Stimulated activated CD4-positive, alpha-beta T cell treated with anti-CD3 and anti-CD28 coated beads, Interleukin-4, amount 100 ng/mL, for 24 hours (primary cell): ENCODE measurements at places on chromosomes 13 and 19.
A peak's percentile ranks its signal among the peaks of the same experiment; 100 is the strongest.

- peak; percentile 49 for DNase-seq
Measured at GRCh38 chr13:24228852-24229458, 68.4 kb downstream of the SPATA13 start.

DNA sequence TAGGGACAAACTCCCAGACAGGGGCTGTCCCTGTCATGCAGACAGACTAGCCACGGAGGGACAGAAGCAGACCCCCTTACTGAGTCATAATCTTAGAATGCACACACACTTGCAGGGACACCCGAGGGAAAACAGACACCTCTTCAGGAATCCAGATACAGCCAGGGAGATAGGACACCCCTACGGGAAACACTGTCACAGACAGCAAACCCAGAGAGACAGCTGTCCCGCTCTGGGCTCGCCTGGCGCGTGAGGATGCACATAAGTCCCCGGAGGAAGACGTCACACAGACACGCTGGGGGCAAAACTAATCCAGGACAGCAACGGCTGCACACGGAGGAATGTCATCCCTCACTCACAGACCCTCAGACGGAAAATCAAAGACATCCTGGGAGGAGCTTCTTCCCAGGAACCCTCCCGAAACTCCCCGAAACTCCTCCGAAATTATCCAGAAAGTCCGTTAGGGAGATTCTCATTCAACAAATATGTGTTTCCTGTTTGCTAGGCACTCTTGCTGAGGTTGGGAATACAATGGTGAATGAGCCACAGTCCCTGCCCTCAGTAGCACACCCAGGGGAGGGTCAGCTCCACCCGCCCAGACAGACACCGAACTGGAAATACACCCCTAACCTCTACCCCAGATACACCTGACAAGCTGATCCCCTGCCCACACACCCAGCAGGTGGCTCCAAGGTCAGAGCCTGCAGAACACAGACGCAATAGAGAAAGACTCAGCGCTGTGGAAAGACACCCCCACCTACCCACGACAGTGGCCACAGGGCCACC, 15.2 kb upstream of the TOMM40 start:
- DNase-seq = no peak

- no peak for DNase-seq
Measured at GRCh38 chr19:33883859-33884519, 87.3 kb downstream of the KCTD15 start.

DNA sequence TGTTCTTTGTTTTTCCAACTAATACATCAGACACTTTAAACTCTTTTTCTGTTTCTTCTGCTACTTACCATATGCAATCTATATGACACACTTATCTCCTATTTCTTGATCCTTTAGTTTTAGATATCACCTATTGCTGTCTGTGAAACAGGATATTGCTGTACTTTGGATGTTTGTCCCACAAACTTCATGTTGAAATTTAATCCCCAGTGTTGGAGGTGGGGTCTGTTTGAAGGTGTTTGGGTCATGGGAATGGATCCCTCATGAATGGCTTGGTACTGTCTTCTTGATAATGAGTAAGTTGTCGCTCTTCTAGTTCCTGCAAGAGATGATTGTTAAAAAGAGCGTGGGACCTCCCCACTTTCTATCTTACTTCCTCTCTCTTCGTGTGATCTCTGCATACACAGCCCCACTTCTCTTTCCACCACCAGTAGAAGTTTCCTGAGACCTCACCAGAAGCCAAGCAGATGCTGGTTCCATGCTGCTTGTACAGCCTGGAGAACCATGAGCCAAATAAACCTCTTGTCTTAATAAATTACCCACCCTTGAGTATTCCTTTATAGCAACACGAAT, 244.2 kb downstream of the NHLRC3 start:
- DNase-seq = no peak

- peak; percentile 33 for DNase-seq
Measured at GRCh38 chr19:35144600-35145436, 1.8 kb downstream of the FXYD7 start.

- no peak for DNase-seq
Measured at GRCh38 chr19:28793391-28794168, 419.4 kb downstream of the UQCRFS1 start.

- no peak for DNase-seq
Measured at GRCh38 chr19:3013263-3013725, 15.8 kb downstream of the TLE2 start.

DNA sequence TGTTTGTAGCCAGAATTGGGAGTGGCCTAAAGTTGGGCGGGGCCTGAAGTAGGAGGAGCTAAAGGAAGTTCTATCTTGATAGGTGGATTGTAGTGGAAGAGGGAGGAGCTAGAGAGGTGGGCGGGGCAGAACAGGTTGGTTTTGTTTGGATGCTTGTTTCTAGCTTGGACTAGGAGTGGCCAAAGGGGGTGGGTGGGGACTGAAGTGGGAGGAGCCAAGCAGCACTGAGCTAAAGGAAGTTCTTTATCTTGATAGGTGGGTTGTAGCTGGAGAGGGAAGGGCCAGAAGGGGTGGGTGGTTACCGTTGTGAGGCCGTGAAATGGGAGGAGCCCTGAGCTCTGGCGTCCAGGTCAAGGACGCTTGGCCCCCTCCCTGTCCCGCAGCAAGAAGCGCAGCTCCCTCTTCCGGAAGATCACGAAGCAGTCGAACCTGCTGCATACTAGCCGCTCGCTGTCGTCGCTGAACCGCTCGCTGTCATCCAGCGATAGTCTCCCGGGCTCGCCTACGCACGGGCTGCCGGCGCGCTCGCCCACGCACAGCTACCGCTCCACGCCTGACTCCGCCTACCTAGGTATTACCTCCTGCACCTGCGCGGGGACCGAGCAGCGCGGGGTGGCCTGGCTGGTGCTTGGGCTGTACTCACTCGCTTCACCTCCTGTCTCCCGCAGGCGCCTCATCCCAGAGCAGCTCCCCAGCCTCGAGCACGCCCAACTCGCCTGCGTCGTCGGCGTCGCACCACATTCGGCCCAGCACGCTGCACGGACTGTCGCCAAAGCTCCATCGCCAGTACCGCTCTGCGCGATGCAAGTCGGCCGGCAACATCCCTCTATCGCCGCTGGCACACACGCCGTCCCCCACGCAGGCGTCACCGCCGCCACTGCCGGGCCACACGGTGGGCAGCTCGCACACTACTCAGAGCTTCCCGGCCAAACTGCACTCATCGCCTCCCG, 8.0 kb downstream of the DNASE2 start:
- peak; percentile 50 for DNase-seq

- DNase-seq = no peak
Measured at GRCh38 chr19:5364674-5365073, 24.1 kb upstream of the PTPRS start.
